ENCODE measurements at places on chromosomes 4 and X.

- DNase-seq: no peak
Measured at GRCh38 chr4:150358691-150359090, 223.3 kb upstream of the MAB21L2 start.

DNA sequence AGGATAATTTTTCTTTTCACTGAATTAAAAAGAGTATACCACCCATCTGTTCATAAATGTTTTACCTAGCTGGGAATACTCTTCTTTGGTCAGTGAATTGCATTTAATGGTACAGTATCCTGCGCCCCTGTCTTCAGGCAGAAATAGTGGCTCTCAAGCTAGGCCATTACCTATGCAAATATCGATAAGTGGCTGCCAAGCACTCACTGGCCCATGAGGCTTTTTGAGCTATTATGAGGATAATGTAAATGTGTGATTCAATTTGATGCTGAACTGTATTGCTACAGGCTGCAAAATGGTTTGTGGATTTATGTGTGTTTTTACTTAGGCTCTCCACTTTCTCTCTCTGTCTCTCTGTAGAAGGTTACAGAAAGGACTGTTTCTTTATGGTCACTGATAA, 30.1 kb upstream of the MTMR1 start:
- no peak for DNase-seq

GRCh38 chrX:57565198-57565597, 26.6 kb upstream of the ZXDB start:
- DNase-seq: no peak

DNA sequence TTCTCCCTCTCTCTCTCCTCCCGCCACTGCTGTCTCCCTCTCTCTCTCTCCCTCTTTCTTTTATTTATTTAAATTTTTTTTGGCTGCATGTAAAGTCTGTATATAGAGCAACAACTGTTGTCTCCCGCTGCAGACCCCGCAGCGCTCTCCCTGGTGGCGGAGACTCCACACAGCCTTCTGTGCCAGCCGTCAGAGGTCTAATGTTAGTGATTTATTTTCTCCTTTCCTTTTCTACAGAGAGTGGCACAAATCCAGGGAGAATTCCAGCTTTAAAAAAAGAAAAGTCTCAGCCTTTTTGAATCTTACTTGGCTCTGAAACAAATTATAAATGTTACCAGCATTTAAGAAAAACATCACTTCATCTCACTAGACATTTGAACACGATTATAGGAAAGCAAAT, 106.2 kb downstream of the FAM9B start:
- no peak for DNase-seq

DNA sequence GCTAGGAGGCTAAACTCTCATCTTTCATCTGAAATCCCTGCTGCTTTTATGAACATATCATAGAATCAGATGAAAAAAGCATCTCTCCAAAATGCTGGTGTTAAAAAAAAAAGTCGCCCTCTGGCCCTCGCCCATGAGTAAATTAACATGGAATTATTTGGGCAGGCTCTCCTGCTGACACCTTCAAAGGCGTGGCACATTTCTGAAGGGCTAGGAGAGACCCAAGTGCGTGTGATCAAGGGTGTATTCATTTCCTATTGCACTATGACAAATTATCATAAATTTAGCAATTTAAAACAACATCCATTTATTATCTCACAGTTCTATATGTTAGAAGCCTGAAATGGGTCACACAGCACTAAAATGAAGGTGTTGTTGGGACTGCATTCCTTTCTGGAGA, 5.1 kb downstream of the ANXA3 start:
- no peak for DNase-seq

DNA sequence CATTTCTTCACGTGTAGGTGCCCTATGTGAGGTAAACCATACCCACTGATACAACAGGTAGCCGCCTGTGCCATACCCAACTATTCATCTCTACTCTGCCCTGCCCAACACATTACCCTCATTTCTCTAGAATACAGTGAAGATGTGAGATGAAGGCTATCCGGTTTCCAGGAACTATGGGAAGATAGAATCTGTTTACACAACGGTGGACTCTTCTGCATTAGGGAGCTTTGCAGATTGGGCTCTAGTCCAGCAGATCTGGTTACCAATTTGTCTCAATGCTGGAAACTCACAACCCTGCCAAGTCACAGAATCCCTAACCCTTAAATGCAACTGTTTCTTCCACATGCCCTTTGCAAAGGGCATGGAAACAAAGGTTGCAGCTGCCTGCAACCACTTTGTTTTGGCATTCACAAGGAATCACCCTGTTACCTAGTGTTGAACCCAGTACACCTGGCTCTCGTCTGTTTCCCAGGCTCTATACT, 6.4 kb upstream of the SLAIN2 start:
- DNase-seq: no peak

DNA sequence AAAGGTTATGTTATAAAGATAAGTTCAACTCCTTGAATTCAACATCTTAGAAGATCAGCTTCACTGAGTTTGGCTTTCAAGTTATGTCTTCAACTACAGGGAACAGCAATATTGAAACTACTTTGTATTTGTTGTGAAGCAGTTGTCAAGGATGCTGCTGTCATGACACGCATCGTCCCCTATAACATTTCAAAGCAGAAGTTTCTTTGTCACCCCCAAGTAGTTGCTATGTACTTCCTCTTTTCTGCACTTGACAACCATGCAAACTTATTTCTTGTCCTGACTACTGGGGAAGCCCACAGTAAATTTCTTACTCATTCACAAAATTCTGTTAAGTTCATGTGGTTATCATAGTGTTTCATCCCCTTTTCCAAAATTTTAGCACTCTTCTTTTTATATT, 14.3 kb downstream of the ANTXR2 start:
- DNase-seq: peak; percentile 91

- DNase-seq: no peak
Measured at GRCh38 chrX:131789664-131790063, 233.4 kb upstream of the STK26 start.

GRCh38 chr4:80294206-80294605, 27.7 kb downstream of the FGF5 start:
- no peak for DNase-seq

GRCh38 chrX:135985157-135985972, at the start of gene SLC9A6:
TSS of gene SLC9A6 (plus strand) at chrX:135985435. CDS start at chrX:135985659, 224 bp downstream.
- no peak for DNase-seq

DNA sequence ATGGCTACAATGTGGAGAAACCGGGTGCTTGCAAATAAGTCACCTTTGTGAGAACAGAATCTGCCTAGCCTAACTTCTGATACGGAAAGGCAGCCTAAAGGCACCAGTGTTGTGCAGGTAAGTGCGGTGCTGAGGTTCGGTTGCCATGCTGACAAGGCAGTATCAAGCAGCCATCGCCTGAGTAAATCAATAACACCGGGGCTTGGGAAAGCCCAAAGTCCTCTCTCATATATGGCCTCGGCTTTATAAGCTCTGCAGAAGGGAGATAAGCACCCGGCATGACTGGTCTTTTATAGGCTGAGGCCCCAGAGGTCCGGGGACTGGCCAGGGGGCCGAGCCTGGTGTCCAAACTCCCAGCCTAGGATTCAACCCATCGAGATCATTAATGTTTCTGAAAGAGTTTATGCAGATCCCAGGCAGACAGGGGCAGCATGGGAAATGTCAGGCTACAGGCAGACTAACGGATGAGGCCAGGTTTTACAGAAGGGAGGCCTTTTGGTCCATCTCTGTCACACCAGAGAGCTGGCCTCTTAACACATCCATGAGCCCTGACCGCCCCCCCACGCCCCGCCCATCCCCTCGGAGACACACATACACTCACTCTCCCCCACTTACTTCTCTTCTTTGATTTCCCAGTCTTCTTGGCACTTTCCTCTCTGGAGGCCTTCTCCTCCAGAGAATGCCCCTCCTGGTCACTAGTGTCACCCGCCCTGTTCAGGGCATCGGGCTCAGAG, 38.5 kb downstream of the ELF4 start:
- no peak for DNase-seq

- DNase-seq: no peak
Measured at GRCh38 chrX:47879463-47879862, 42.8 kb downstream of the ZNF81 start.

DNA sequence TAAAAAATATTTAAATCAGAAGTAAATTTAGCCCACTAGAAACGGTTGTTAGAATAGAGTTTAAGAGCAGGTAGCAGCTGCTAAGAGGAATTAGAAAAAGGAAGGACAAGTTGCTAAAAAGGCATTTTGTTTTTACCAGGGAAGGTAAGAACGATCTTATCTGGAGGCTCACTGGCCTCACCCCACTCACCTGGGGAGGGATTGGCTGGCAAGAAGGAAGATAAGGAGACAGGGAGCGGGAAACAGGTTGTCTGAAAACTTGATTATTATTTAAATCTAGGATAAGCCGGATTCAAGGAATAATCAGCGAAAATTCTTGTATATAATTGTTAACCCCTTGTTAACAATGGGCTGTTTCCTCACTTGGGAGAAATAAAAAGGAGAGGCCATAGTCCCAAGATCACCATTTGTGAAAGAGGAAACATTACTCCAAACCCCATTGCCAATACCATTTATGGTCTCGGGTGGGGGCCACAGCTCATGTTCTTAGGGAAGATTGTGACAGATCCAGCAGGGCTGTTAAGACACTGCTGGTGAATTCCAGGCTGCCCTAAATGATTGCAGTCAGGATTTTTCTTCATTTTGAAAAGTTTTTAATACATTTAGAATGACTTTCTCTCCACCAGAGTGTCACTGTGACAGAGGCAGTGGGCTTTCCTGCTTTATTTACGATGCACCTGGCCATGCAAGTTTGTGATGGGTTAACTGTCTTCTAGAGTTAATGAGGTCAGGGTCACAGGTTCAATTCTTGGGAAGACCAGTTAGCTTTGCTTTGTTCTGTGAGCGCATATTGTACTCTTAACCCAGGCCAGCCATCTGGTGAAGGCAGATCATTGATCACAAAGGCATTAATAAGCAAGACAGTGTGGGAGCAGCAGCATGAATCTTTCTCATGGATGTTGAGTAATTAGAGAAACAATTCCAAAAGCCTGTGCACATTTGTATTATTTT, 106.6 kb downstream of the CEP135 start:
- DNase-seq: no peak

DNA sequence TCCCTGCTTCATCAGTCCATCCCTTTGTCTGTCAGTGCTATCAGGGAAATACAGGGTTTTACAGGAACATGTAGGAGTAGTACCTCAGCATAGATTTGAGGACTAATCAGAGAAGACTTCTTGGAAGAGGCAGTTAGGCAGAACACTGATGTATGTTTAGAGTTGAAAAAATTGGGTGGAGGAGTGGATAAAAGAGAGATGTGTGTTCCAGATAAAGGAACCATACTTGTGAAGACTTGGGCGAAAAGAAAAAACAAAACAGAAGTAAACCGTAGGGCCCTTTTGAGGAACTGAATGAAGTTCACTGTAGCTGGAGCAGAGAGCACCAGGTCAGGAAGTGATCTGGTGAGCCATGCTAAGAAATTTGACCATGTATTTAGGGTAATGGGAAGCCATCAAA, 32.3 kb downstream of the AFF1 start:
- DNase-seq: no peak

- no peak for DNase-seq
Measured at GRCh38 chr4:73259571-73260090, 1.0 kb upstream of the ANKRD17 start.

DNA sequence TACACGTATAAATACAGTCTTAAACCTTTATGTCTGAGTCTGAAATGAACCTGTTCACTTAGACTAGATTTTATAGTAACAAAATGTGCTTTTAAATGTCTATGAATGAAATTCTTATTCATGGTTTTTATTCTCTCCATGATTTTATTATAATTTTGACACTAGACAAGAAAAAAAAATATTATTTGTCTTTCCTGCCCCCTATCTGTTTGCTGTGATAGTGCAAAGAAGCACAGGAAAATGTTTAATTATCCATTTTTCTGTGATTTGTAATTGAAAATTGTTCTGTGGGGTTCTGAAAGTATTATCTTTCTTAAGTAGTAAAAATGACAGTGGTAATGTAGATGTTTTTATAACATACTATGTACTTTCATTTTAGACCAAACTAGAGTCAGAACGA, 52.0 kb downstream of the INTS6L start:
- DNase-seq: no peak

DNA sequence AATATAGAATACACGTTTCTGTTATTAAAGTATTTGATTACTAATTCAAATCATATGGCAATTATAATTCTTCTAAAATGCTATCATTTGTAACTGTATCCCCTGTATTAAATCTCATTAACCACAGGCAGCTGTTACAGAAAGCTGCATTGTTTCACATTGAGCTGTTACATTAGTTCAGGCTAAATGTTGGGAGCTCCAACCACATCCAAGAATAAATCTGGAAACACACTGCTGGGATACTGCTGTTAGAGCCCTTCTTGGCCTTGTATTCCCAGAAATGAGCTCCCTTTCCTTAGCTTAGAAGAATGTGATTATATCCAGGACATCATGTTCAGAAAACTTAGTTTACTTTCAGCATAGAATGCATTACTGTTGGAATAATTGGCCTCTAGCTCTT, 48.2 kb downstream of the GUCY1B1 start:
- no peak for DNase-seq

- DNase-seq: no peak
Measured at GRCh38 chrX:72038868-72039267, 92.8 kb downstream of the RTL5 start.

DNA sequence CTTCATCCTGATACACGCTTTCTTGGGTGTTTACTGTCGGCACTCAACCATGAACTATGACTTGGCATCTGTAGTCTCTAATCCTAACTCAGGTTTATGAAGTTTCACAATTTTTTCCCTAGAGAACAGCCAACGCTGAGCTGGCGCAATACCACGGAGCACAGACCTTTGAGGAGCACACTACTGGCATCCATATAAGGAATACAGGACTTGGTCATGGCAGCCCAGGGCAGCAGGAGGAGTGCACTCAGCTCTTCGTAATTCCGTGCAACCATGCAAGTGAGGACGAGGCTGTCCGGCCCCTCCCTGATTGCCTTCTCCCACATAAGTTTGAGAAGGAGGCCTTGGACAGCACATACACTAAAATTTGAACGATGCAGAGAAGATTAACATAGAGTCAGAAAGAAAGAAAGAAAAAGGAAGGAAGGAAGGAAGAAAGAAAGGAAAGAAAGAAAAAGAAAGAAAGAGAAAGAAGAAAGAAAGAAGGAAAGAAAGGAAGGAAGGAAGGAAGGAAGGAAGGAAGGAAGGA, 41.0 kb upstream of the PDLIM5 start:
- no peak for DNase-seq

DNA sequence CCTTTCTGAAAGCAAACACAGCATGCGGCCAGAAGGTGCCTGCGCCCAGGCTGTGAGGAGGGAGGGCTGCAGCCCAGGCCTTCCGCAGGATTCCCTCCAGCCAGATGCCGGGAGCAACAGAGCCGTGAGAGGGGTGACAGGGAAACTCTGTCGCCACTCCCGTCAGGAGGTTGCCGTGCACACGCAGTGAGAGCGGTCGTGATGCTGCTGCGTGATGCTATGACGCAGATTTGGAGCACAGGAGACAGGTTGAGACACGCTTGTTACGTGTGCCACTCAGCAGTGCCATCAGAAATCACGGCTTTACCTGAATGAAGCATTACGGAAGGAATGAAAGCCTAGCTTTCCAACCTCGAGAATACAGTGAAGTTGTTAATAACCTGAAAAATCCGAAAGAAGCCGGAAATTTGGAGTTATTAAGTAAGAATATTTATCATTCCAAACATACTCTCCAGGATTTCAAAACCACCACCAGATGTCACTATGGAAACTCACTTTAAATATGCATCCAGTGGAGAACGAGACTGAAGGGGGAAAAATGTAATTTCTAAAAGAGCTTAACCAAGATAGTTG, 54.4 kb downstream of the FAT1 start:
- no peak for DNase-seq

- DNase-seq: no peak
Measured at GRCh38 chr4:6618386-6619115, 21.9 kb upstream of the MRFAP1 start.

- DNase-seq: no peak
Measured at GRCh38 chr4:78645853-78646757, 94.5 kb downstream of the ANXA3 start.
